ENCODE measurements at places on chromosomes 3 and 15.

- no peak for DNase-seq
These were observed 347.7 kb downstream of the PLCL2 start for GRCh38 chr3:17232442-17232841.

- no peak for DNase-seq
These were observed 111.2 kb upstream of the CFAP20DC start for GRCh38 chr3:59161048-59161447.

- DNase-seq: no peak
These were observed 55.8 kb downstream of the GUCA1C start for GRCh38 chr3:108897883-108898282.

DNA sequence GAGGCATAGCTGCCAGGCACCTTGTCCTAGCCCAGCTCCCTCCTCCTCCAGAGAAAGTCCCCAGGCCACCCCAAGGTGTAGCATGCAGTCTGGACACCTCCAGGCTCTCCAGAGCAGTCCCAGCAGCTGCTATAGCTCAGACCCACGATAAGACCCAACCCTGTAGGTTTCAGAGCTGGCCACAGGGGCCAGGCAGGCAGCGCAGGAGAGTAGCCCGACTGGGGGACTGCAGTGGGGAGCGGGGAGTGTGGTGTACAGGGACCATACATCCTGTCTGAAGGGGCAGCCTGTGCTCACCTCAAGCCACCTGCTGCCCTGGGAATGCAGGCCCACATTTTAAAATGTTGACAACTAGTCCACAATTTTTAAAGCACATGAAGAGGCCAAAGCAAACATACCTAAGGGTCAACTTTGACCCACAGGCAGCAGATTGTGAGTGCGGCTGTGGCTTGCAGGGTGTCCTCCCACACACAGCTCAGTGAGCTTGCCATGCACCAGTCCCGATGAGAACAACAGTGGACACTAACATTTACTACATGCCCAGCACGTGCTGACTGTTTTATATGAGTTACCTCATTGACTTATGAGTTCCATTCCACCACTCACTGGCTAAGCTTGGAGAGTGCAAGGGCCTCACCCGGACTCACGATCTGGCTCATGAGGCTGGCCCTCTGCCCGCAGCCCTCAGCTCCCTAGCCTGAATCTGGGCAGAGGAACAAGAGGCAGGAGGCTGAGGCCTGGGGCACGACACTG is 81.4 kb downstream of the DNAJB8 start:
- DNase-seq: no peak

GRCh38 chr3:194286375-194287146 is 64.6 kb downstream of the CPN2 start:
- no peak for DNase-seq

GRCh38 chr3:113118336-113118735 is 93.0 kb upstream of the BOC start:
- DNase-seq: no peak

DNA sequence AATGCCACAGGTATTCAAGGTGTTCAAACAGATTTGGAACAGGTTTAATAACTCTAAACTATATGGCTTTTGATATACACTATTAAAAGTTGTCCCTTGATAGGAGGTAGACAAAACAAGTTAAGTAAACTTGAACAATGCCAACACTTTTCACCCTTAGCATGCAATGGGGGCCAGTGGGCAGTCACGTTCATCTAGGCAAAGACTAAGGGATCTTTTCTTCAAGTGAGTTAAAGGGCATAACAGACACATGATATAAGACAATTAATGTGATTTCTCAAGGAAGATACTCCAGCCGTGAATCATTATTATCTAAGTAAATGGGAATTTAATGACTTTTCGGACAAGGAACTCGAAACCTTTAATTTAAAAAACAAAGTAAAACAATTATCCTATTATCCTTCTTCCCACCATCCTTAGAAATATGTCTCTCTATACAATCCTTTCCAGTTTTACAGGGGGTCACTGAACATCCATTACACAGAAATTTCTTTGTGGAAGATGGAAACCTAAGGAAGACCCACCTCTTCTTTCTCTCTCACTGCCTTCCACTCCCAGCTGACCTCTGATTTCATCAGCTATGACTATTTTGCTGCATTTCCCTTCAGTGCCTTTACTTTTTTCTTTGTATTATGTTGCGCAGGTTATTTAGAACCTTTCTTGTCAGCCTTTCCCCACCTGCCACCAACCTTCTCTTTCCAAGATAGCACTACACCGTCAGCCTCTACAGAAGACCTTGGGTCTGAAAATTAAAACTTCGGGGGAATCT is 1.5 kb downstream of the CLDN1 start:
- no peak for DNase-seq

- DNase-seq: no peak
These were observed 137.9 kb downstream of the SSR3 start for GRCh38 chr3:156416846-156417558.

- DNase-seq: no peak
These were observed 18.2 kb downstream of the TBC1D2B start for GRCh38 chr15:78059110-78059839.

DNA sequence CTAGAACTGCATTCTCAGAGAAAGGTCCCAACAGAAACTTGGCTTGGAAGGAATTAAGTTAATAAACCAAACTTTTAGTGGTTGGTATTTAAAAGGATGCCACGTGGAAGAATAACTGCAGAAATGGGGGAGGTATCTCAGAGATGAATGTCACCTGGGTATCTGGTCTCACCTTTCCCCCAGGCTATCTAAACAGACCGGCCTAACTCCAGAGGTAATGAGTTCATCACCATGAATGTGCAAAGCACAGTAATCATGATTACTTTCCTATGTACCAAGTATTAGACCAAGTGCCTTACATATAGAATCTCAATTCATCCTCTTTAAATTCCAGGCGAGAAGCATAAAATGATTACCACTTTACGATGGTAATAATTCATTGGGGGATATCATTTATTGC is 80.8 kb downstream of the FBN1 start:
- DNase-seq: no peak

GRCh38 chr3:65953881-65954733 is 84.6 kb downstream of the MAGI1 start:
- DNase-seq: no peak

DNA sequence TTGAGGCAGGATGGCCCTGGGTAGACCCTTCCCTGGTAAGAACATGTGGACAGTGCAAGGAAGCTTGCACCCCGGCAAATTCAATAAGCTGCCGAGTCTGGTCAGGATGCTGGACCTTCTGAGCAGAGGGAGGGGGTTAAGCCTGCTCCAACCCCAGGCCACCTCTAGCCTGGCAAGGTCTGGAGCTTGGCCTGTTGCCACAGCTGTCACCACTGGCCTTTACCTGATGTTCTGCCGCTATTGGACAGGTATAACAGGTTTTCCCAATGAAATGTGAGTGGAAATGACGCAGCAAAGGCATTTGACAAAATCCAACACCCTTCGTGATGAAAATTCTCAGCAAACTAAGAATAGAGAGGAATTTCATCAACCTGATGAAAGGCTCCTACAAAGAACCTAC is 699 bp upstream of the MESP1 start:
- no peak for DNase-seq

DNA sequence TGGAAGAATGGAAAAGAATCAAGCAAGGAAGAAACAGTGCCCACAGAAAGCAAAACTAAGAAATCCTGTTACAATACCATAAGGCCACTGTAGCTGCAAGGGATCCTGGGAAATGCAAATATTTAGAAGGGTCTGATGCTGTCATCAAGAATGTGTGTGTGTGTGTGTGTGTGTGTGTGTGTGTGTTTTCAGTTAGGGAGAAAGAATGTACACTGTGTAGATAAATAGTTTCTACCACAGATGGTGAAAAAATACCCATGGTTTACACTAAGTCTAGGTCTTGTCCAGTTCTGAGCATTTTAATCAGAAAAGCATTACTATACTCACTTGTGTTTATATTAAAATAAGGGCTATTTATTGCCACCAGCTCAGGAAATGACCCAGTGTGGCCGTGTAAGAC is 355.0 kb downstream of the RBMS3 start:
- no peak for DNase-seq

GRCh38 chr3:135170732-135171131 is 375.7 kb downstream of the EPHB1 start:
- no peak for DNase-seq

GRCh38 chr15:87633525-87633924 is 623.0 kb downstream of the NTRK3 start:
- DNase-seq: no peak

GRCh38 chr3:8632402-8633237 is 12.0 kb downstream of the SSUH2 start:
- no peak for DNase-seq

- DNase-seq: no peak
These were observed 125.0 kb upstream of the TRIM42 start for GRCh38 chr3:140552898-140553297.

DNA sequence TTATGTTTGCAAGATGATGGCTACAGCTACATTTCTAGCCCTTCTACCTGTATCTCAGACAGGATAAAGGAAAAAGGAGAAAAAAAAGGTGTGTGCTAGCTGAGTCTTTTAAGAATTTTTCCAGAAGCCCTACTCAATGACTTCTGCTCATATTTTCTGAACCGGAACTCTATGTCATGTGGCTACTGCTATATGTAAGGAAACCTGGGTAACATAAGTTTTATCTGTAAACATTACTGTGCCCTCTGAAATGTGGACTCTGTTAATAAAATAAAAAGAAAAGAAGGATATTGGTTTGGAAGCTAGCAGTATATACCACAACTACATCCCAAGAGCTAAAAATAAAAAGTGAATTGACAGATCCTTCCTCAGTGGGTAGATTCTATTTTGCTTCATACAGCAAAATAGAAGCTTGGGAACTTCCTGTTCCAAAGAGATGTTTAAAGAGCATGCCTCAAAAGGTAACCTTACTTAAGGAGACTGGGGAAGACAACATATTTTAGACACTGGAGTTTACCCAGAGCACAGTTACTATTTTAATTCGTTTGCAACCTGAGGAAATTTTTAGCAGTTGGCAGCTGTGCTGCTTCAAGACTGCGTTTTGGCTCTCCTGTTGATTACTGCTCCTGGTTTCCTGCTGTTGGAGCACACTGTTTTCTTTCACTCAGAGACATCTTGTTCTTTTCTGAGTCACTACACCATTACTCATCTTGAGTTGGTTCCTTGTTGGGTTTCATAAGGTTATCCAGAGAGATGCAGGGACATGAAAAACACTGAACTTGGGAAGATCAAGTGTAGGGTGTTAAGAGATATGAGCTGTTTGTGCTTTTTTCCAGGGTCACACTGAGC is 280.7 kb downstream of the NFKBIZ start:
- DNase-seq: no peak

- no peak for DNase-seq
These were observed 72.0 kb downstream of the CPN2 start for GRCh38 chr3:194279101-194279500.

GRCh38 chr3:94406595-94406994 is 343.7 kb downstream of the NSUN3 start:
- no peak for DNase-seq
